ENCODE measurements at places on chromosomes 16 and 17.

- DNase-seq = no peak
Measured at GRCh38 chr16:75462806-75463205, 1.7 kb downstream of the TMEM170A start.

- no peak for DNase-seq
Measured at GRCh38 chr16:79757163-79757562, 156.6 kb upstream of the MAF start.

DNA sequence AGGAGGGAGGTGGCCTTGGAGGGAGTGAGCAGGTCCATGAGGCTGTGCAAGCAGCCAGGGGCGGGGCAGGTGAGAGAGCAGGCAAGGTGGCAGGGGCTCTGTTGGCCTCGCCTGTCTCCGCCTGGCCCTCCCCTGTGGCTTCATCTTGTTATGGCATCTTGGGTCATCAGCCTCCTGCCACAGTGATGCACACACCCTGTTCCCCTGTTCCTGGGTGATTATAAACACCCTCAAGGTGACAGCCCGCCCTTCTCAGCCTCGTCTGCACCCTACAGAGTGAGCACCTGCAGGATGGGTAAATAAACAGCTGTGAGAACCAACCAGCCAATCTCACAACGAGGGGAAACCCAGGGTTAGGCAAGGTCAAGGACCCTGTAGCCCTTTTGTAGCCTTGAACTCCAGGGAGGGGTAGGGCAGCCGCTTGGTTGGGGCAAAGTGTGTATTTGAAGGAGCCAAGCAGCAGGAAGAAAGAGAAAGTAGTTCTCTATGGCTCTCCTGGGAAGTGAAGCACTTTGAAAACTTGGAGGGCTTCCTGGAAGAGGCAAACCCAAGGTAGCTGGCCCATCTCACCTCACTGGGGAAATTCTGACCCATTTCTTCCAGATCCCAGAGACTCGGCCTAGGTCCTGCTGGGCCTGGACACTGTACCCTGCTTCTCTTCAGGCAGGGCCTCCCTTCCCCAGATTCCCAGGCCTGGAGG, 60.6 kb downstream of the NT5M start:
- no peak for DNase-seq

- no peak for DNase-seq
Measured at GRCh38 chr17:41658846-41659245, 29.8 kb upstream of the EIF1 start.

DNA sequence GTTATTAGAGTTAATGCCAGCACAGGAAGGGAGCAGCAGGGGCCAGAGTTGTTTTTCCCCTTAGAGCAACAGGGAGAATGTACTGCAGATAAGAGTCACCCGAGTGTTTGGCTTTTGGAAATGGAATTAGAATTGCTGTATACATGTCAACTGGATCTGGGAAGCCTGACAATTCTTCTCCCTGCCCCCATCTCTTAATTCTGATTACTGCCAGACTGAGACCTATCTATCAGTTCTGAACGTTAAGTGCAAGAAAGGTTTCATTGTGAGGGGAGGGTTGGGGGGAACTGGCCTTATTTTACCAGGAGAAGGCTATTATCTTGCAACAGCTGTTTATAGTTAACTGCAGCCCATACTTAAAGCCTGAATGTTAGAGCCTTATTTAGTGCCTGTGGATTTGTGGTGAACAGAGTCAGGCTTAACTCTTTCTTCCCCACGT, 424.5 kb upstream of the CDH11 start:
- DNase-seq = no peak

GRCh38 chr16:495127-495748, 32.3 kb upstream of the CAPN15 start:
- DNase-seq = no peak
